ENCODE measurements at places on chromosomes 16 and 17. TPM values are rescaled to one million over a fixed set of nuclear protein-coding genes. Genes with fewer than 3 reads are reported as not detected.

DNA sequence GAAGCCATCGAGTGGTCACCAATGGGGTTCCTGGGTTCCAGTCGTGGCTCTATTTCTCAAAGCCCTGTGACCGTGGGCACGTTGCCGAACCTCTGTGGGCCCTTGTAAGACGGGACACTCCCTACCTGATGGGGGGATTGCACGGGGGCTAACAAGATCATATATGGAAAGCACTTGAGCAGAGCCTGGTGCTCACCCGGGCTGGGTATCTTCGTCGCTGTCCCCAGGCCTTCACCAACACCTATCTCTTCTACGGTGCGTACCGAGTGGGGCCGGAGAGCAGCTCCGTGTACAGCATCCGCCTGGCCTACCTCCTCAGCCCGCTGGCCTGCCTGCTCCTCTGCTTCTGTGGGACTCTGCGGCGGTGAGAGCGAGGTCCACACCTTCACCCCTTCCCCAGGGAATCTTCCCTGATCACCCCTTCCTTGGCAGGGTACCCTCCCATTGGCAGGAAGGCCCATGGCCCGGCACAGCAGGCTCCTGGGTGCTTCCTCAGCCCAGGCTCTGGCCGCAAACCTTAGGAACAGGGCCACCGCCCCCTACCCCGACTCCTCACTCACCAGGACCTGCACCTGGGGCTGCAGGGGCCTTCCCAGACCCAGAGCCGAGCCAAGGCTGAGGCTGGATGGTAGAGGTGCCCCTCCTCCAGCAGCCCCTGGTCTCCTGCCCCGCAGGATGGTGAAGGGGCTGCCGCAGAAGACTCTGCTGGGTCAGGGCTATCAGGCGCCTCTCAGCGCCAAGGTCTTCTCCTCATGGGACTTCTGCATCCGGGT is 2.8 kb downstream of the TMC8 start:
- peak; percentile 29 for DNase-seq

DNA sequence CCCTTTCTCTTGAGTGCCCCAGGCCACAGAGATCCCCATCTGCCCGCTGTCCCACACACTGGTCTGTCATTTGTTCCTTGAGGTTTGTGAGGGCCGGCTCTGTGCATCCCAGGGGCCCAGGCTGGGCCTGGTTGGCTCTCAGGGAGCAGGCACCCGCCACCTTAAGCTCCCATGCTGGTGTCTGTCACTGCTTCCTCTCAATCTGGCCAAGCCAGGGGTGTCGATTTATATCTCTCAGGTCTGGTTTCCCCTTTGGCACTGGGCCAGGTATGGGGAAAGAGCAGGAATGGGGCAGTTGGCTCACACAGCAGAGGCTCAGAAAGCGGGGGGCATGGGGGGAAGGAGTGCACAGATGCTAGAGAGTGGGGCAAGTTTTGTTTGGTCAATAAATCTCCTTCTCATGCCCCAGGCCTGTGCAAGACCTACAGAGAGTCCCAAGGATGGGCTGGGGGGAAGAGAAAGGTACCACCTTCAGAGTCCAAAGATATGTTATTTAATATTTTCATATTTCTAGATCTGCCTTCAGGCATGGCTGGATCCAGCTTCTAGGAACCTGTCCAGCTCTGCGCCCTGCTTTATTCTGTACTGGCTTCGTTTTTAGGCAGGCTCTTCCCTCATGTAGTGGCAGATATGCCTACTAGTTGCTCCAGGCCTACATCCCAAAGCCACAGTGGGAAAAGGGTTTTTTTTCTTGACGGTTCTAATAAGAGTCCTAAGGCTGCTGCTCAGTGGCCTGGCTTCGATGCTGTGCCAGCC is 34.3 kb downstream of the IL4R start:
- DNase-seq = no peak

DNA sequence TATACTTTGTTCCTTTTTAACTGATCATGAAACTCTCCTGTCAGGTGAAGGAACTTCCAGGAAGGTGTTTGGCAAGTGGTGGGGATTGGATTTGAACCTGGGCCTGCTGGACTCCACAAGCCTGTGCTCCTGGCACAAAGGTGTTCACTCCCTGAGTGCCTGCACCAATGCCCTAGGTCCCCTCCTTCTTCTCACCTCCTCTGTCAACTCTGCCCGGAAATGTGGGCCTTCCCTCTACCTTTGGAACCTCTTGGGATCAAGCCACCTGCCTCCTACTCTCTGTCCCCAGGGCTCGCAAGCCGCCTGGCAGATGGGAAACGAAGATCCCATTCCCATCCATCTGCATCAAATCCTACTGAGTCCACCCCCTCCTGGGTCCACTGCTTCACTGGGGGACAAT is 40.0 kb downstream of the RTN4RL1 start:
- DNase-seq = no peak

- DNase-seq = no peak
Measured at GRCh38 chr16:28910086-28911031, 14.7 kb downstream of the RABEP2 start.

DNA sequence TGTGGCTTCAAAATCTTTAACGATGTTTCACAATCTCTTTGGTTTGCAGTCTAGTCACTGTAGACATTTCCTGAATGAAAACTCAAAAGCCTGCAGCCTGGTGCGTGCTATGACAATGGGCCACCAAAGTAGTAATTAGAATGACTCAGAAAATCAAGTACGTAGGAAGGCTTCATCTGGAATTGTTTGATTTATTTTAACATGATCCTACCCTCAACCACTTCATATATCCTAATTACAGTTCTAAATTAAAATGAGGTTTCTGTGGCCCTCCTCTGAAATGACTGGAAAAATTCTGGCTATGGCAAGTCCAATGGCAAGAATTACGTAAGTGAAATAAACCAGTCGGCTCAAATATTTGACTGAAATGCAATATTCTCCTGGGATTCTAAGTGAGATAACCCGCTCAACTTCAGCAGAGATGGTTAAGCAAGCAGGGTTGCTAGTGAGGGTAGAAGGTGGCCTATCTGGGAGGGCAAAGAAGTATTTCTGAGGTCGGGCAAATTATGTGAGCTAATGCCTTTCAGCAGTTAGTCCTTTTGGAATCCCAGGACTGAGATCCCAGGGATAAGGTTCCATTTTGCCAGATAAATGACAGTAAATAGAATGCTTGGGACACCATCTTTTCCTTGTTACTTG is 145.6 kb upstream of the MYOCD start:
- DNase-seq = no peak

- DNase-seq = no peak
Measured at GRCh38 chr17:62085511-62086408, 20.7 kb upstream of the MED13 start.

KRT12 gene
- polyA plus RNA-seq = not detected

PPY gene
- polyA plus RNA-seq = not detected

GRCh38 chr17:82339634-82340580 is 6.3 kb upstream of the SECTM1 start:
- no peak for DNase-seq

SHBG gene
- 0.87 TPM for polyA plus RNA-seq

HAS3 gene
- polyA plus RNA-seq = 2.1 TPM

- DNase-seq = peak; percentile 87
Measured at GRCh38 chr16:88472637-88473205, 19.6 kb downstream of the ZFPM1 start.

CDRT4 gene
- polyA plus RNA-seq = 0.88 TPM

GRCh38 chr16:25966172-25967097 is 274.7 kb downstream of the HS3ST4 start:
- no peak for DNase-seq

- no peak for DNase-seq
Measured at GRCh38 chr17:8016632-8017424, 14.4 kb downstream of the GUCY2D start.

GRCh38 chr17:16484445-16485175 is 7.4 kb downstream of the LRRC75A start:
- no peak for DNase-seq

DNA sequence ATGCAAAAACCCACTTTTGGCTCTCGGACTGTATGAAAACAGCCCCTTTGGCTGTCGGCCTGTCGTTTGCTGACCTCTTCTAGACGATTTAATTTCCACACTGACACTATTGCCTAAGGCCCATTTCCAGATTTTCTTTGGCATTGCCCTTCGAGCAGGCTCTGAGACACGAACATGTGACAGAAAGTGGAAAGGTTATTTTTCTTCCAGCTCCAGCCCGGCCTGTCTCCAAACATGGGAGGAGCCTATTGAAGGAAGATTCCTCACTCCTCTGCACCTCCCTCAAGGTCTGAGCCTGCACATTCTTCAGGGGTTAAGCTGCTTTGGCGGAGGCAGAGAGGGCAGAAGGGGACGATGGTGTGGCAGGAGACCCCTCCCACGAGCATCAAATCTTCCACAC is 85.9 kb upstream of the FOXF1 start:
- no peak for DNase-seq

ESRP2 gene
- polyA plus RNA-seq = 1.0 TPM

- peak; percentile 57 for DNase-seq
Measured at GRCh38 chr17:7021993-7022778, 664 bp upstream of the BCL6B start.

TBC1D3B gene
- 6.1 TPM for polyA plus RNA-seq

DNA sequence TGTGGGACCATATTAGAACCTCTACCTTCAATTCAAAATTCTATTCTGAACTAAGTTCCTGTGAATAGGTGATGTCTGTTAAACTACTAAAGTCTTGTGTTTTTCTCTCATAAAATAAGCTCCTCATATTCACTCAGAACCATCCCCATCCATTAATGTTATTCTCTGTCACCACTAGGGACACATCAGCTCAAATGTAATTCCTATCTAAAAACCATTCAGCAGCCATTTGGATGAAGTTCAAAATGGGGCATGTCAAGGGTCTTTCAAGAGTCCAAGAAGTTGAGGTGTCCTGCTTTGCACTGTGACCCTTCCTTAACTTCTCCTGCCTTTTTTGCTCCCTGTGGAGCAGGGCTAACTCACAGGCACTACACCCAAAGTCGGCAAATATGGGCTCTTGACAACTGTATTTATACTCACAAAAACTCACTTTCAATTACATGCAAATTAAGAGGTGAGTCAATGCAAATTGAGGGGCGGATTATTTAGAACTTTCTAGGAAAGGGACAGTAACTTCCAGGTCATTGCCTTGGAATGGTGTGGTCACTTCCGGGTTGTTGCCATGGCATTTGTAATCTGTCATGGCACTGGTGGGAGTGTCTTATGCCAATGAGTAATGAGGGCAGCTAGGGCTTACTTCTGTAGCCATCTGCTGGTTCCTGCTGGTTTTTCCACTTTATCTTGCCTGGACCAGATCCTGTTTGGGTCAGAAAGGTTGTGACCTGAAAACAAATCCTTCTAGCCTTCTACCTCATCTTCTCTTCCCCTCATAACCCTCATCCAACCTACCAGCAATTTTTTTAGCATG is 128.2 kb upstream of the COX10 start:
- DNase-seq = no peak

GRCh38 chr17:57114085-57114673 is 29.1 kb downstream of the AKAP1 start:
- DNase-seq = no peak

- DNase-seq = no peak
Measured at GRCh38 chr17:74680941-74681340, 31.8 kb downstream of the CD300LF start.

GRCh38 chr17:57953219-57953618 is 2.0 kb downstream of the CUEDC1 start:
- DNase-seq = no peak

DNA sequence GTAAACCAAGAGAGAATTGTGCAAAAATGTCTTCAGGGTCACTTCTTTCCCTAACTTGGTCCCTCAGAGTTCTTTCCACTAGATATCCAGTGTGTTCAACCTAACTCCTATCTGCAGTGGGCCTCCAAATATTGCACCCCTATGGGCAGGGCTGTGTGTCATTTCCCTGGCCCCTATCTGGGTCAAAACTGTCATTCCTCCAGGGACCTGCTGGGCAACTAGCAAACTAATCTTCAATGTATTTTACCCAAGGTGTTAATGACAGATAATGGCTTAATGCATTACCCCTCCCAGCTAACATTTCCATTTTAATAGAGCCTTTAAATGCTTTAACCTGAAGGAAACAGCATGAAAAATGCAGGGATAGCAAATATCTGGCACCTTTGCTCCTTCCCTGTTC is 25.8 kb upstream of the SKAP1 start:
- no peak for DNase-seq

DNA sequence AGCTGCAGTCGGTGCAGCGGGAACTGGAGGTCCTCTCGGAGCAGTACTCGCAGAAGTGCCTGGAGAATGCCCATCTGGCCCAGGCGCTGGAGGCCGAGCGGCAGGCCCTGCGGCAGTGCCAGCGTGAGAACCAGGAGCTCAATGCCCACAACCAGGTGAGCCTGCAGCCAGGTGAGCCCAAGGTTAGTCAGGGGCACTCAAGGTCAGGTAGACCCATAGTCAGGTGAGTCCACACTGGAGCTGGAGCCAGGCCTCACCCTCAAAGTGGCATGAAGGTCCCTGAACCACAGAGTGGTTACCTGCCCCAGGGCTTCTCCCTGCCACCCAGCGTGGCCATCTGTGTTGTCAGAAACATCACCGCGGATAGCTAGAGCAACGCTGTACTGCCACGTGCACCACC is 32.2 kb downstream of the PLD6 start:
- no peak for DNase-seq

- DNase-seq = no peak
Measured at GRCh38 chr17:77727037-77727615, 231.4 kb upstream of the TNRC6C start.

GRCh38 chr17:45229681-45230409 is 8.2 kb downstream of the FMNL1 start:
- peak; percentile 69 for DNase-seq

GRCh38 chr16:30533748-30534367 is 800 bp downstream of the ZNF747 start:
- DNase-seq = no peak

PDILT gene
- polyA plus RNA-seq = not detected

DNA sequence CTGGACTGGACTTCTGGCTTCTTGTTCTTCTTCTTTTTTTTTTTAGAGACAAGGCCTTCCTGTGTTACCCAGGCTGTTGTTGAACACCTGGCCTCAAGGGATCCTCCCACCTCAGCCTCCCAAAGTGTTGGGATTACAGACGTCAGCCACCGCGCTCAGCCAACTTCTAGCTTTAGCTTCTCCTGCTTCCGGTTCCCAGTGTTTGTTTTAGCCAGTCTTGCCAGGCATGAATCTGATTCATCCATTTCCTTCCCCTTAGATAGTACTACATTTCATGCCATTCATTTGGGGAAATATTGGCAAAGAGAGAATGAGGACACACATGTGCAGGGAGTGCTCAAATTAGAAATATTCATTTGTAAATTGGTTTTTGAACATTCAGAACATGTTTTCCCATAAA is 12.1 kb upstream of the NDUFAB1 start:
- no peak for DNase-seq

DNA sequence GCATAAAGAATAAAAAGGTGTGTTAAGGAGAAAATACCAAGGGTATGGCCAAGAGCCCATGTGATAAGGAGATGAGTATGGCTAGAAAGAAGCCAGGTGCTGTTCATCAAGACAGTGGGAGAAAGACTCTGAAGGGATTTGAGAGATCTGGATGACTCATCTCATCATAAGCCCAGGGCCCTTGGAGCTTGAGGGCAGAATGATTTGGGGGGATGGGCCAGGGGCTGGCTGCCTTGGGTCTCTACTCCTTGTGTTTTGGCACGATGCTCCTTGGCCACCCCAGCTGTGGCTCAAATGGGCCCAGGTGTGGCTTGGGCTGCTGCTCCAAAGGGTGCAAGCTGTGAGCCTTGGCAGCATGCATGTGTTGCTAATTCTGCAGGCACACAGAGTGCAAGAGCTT is 14.5 kb upstream of the TNFRSF13B start:
- DNase-seq = no peak

SLFN5 gene
- 5.8 TPM for polyA plus RNA-seq

SRL gene
- 522 TPM for polyA plus RNA-seq

All from muscle of back (tissue), 13 donors.